GM18507 (cell line): ENCODE measurements at places on chromosomes 3 and 15.

DNA sequence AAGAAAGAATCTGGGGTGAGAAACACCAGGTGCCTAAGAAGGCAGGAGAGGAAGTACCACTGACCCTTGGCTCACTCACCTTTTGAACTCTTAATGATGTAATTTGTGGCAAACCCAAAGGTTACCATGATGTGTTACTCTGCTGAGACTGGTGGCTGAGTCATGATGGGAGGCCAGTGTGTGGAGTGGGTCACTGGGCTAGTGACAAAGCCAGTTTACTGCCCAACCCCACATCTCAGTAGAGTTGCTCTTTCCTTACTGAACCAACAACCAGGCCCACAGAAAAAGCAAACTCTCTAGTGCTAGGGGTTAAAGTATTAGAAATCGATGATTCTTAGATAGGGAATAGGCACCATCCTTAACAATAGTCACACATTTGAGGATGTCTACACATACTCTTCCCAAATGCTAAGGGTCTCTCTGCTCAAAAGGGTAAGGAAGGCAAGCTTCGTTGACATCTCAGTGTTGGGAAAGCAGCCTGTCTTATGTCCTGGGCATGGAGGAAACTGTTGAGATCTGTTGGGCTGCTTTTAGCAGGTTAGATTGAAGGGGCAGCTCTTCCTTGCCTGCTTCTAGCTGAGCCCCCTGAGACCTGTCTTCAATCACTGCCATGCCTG lies 3.1 kb downstream of the RBP2 start:
- no peak for DNase-seq

GRCh38 chr15:95975212-95975611 lies 355.3 kb upstream of the NR2F2 start:
- DNase-seq = no peak

DNA sequence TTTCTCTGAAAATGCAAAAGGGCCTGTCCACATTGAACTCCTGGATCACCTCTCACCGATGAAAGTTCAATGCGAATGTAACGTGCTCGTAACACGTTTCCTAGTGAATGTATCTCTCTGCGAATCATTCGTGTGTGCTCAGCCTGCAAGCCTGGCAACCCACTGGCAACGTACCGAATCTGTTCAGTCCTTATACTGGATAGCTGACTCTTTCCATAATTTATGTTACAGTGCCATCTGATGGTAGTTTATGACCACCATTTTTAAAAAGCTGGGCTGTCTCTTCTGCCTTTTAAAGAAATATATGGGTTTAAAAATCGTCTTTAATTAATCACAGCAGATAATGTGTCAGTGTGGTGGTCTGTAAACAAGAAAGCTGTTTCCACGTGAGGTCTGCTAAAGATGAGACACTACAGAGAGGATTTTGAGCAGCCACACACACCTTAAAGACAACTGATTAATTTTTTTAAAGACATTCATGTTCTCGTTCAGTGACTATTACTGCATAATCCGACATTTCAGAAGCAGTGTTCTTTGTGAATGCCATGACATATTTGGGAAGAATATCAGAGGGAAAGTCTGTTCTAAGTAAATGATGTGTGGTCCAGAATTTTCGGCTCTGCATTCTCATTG lies 69.4 kb upstream of the FOXP1 start:
- no peak for DNase-seq

GRCh38 chr15:63473999-63474809 lies 30.2 kb upstream of the USP3 start:
- DNase-seq = no peak

DNA sequence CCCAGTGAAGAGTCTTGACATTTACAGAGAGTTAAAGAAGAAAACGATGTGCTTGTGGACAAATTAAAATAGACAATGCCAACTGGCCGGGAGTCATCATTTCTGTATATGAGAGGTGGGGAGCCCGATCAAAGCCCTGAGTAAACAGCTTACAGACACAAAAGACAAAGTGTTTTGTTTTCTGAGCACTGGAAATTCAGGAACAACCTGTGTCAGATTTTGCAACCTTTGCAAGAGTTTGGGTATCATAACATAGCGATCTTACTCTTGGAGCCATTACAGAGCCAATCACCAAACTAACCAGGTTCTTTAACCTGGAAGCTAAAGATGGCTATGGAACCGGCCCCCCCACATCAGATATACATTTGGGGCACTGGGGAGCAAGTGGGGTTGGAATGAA lies 101.9 kb upstream of the LRIG1 start:
- DNase-seq = no peak

- DNase-seq = no peak
Measured at GRCh38 chr3:114112696-114113095, 56.2 kb downstream of the QTRT2 start.

- no peak for DNase-seq
Measured at GRCh38 chr3:129409541-129409940, 18.9 kb downstream of the EFCAB12 start.

GRCh38 chr3:170356596-170357175 lies 829 bp upstream of the SKIL start:
- no peak for DNase-seq

GRCh38 chr15:70378126-70379031 lies 280.7 kb upstream of the TLE3 start:
- DNase-seq = no peak

DNA sequence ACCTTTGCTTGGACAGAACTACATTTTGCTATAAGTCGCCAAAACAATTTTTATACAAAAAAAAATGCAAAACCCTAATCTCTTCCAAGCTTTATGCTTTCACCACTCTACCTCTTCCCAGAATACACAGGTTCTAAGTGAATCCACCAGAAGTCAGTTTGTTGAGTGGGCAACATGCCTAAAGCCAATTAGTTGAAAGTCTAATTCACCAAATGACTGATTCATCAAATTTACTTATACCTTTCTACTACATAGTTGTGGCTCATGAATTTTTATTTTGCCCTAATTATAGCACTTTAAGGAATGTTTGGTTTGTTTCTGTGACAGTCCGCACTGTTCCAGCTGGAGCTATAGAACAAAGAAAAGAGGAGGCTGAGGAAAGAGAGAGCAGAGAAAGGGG lies 265.9 kb upstream of the TGFBR2 start:
- no peak for DNase-seq

- DNase-seq = peak; percentile 50
Measured at GRCh38 chr3:138329127-138329983, at the start of gene NME9. TSS of gene NME9 (minus strand) at chr3:138329851. CDS start at chr3:138329335, 516 bp downstream.

DNA sequence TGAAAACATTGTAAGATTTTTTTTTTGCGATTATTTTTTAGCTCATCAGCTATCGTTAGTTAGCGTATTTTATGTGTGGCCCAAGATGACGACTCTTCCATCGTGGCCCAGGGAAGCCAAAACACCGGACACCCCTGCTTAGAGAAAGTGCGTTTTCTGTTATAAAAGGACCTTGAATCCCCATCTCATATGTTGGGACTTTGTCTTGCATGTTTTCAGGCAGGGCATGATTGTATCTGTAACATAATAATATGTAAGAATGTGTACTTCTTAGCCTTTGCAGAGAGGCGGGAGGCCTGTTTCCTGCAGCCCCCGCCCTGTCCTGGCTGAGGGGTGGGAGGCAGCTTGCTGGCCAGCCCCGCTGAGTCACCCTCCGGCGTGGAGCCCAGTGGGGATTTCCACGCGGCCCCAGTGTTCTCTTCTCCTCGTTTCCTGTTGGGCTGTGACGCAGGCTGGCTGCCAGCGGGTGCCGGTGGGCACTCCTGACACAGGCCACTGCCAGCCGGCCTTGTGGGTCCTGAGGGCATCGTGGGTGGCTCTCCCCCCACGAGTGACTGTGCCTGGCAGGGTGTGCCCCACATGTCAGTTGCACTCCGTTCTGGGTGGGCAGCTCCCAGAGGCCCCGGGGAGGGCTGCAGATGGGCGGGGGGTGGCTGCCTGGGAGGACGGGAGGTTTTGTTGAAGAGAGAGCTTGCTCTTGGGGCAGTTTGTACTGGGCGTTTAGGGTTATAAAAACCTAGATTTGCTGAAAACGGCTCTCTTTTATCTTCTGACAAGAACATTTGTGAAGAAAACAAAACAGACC lies 55.6 kb downstream of the SMAD3 start:
- peak; percentile 62 for DNase-seq

- DNase-seq = no peak
Measured at GRCh38 chr3:50481992-50482391, 21.4 kb downstream of the CACNA2D2 start.

DNA sequence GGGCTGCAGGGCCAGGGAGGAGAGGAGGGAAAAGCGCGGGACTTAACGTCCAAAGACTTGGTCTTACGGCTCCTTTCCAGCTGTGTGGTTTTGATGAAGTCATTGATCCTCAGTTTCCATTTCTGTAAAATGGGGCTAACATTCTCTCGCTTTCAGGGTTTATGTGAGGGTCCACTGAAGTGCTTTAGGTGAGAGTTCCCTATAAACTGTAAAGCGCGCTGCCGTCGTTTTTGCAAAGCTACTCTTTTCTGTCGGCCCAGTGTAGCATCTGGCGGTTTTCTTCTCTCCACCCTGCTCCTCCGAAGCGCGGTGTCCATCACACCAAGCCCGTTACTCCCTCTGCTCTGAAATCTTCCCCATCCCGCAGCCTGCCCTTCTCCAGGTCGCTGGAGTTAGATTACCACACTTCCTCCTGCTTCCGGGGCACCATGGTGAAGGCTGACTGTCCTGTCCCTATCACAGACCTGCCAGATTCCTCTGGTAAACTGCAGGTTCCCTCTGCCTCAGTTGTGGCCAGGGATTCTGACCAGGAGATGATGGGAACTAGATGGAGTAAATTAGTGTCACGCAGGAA lies 702 bp upstream of the DNAJC17 start:
- DNase-seq = no peak

GRCh38 chr15:98888820-98889479 lies 118.6 kb downstream of the PGPEP1L start:
- DNase-seq = no peak

DNA sequence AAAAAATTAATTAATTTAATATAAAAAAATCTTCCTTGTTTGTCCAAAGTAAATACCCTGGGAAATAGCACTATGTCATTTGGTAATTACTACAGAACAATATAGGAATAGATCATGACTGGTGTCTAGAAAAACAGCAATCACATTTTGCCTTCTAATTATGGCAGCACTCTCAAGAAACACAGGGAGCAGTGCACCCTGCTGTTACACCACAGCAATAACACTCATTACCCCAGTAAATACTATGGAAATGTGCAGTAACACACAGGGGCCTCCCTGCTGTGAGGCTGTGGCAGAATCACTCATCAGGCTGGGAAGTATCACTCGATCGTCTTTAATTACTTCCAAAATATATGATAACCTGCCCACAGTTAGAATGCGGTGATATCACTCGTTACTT lies 646.0 kb downstream of the TUSC7 start:
- DNase-seq = no peak

GRCh38 chr3:8423307-8423706 lies 78.3 kb upstream of the LMCD1 start:
- no peak for DNase-seq

DNA sequence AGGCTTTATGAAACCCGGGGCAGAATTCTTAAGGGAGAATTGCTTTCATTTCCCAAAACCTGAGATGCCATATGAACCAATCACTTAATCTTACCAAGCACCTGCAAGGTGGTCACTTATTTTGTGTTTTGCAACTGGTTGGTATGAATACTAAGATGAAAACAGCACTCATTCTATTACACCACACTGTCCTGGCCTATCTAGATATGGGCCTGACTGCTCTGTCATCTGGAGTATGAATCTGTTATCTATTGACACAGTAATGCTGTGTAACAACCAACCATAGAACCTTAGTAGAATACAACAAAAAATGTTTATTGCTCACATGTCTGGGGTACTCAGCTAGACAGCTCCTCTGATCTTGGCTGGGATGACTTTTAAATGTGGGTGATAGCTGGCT lies 74.8 kb downstream of the TMEM266 start:
- no peak for DNase-seq

GRCh38 chr3:15645740-15646501 lies 44.4 kb downstream of the BTD start:
- no peak for DNase-seq

GRCh38 chr3:149808209-149808829 lies 4.7 kb upstream of the RNF13 start:
- no peak for DNase-seq

GRCh38 chr3:97815149-97815917 lies 6.5 kb upstream of the CRYBG3 start:
- no peak for DNase-seq

DNA sequence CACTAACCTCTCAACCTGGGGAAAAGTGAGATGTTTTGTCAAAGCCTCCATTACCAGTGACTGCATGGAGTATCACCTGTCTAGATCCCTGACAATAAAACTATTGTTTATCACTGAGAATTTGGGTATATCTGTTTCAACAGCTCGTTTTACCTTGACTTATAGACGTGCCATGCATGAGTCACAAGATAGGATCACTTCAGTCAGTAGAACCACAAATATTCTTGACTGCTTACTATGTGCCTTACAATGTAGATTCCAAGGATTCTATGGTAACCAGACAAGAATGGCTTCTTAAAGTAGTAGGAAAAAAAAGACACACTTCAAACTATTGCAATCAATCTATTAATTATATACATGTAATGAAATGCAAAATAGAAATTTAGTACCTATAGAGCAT lies 55.7 kb upstream of the GRM7 start:
- DNase-seq = no peak

GRCh38 chr15:93110502-93111040 lies 21.6 kb upstream of the RGMA start:
- DNase-seq = no peak

DNA sequence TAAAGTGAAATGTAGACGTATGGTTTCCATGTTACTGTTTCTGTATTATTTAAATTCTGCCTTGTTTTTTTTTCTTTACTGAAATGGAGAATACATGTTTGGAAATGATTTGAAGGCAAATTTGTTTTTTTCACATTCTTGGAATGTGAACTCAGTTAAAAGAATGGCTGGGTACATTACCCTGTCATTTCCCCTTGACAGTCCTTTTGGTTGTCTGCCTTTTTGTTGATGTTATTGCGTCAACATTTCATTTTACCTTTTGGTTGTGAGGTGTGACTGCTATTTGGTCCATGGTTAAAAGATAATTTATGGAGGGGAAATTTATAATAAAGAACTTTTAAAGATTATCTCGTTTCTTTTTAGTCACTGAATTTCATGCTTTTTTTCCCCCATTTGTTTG lies 3.2 kb upstream of the GPR171 start:
- no peak for DNase-seq

- DNase-seq = no peak
Measured at GRCh38 chr3:195911946-195912270, 3.6 kb upstream of the TNK2 start.

DNA sequence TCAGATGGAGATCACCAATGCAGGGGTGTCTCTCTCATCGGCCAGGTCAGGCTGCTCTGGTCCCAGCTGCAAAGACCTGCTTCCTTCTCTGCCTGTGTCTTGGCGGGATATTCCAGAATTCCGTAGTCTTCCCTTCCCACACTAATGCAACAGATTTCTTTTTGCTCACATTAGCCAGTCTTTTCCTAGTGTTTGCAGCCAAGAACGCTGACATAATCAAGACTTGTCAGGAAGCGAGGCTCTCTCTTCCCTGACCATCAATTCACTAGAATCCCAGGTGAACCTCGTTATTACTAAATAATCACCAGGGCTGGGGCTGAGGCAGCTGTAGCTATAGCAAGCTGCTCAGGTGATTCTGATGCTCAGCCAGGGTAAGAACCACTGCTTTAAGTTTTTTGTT lies 43.2 kb upstream of the ACKR4 start:
- DNase-seq = no peak

- DNase-seq = no peak
Measured at GRCh38 chr3:183959214-183959613, 58.5 kb downstream of the ABCC5 start.
